Stimulated activated CD8-positive, alpha-beta memory T cell treated with anti-CD3 and anti-CD28 coated beads, Interleukin-4, amount 100 ng/mL, for 4 hours (primary cell): ENCODE measurements at places on chromosomes 4 and X.

DNA sequence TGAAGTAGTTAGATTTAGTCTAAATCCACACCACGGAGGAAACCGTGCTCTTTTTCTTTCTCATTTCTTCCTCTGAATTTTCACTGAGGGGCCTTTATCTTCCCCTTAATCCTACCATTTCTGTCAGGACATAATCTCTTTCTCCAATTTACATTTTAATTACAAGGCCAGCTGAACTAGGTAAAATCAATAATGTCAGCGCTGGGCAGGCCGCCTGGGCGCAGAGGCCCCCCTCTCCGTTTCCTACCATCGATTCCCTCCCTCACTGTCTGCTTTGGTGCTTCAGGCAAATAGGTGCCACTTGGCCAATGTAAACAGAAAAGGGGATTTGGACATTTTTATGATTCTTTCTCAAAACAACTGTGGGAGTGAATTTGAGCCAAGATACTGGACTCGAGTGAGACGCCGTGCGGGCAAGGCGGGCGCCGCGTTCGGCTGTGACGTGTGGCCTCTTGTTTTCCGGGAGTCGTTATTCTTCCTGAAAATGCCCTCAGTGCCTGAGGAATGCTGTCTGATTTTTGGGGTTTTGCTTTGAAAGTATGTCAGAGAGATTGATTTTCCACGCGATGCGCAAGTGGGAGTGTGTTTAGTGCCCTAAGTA is 22.6 kb downstream of the UVSSA start:
- no peak for DNase-seq

DNA sequence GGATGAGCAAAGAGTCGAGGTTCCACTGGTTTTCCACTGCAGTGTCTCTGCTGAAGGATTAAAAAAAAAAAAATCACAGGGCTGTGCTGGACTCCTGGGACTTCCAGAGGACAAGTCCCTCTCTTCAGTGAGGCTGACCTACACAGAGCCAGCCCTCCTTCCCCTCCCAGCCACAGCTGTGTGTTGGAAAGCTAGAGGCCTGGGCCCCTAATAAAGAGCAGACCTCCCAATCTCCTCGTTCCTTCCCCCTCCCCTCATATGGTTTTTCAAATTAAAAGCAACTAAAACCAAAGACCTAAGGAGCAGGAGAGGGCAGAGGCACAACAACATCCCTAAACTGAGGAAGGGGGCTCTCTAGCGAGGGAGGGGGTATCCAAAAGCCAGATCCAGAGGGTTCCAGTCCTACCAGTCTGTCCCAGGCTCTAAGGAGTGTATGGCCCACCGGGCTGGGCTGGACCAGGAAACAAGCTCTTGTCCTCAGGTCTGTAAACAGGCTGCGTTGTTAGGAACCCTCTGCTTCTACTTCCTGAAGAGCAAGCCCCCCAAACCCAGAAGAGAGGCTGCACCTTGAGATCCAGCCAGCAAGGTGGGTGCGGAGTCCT is 4.0 kb upstream of the PDGFRA start:
- no peak for DNase-seq

DNA sequence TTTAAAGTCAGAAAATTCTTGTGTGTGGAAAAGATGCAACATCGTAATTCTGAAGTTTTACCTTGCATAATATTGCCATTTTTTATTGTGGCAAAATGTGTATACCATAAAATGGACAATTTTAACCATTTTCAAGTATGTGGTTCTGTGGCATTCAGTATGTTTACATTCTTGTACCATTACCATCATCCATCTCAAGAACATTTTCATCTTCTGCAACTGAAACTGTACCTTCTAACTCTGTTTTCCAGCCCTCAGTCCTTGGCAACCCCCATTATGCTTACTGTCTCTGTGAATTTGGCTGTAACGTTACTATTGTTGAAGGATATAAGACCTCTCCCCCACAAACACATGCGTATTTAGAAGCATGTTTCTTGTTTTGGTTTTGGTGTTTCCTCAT is 123.2 kb downstream of the BMPR1B start:
- no peak for DNase-seq

DNA sequence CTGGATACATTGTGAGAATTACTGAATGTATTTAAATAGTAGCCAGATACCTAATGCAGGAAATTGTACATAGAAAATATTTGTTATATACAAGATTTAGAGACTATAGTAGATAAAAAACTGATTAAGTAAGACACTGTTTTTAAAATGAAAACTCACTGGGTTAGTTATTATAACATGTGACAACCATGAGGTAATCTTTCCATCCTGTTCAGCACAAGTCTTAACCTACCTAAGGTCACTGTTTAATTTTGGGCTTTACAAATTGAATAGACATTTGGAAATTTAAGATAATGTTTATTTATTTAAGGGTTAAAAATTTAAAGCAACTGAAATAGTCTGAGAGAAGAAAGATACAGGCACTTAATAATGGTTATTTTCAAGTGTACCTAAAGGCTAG is 102.1 kb downstream of the STIM2 start:
- no peak for DNase-seq

- DNase-seq = no peak
Observed at GRCh38 chrX:51760657-51761056, 17.4 kb downstream of the GSPT2 start.

DNA sequence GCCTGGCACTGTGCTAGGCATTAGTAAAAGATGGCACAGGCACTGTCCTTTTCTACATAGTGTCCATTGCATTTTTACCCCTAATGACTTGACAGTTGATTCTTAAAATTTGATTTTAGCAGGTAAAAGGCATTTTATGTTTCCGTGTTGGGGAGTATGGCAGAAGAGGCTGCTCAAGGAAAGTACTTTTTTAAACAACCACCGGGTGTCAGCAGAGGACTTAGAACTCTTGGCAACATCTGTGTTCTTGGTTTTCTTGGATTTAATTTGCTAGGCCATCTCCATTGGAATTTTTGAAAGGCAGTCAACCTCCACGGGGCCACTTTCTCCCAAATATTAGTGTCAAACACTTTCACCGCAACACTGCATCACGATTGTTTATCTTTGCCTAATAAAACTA is 102.9 kb downstream of the TSPAN7 start:
- no peak for DNase-seq

- no peak for DNase-seq
Observed at GRCh38 chr4:14862891-14863290, 139.4 kb upstream of the CPEB2 start.

GRCh38 chrX:40171513-40172400 is 74.0 kb upstream of the BCOR start:
- no peak for DNase-seq

GRCh38 chr4:89759426-89759825 is 77.5 kb downstream of the SNCA start:
- no peak for DNase-seq

GRCh38 chr4:108570993-108571569 is 49.3 kb upstream of the RPL34 start:
- no peak for DNase-seq

DNA sequence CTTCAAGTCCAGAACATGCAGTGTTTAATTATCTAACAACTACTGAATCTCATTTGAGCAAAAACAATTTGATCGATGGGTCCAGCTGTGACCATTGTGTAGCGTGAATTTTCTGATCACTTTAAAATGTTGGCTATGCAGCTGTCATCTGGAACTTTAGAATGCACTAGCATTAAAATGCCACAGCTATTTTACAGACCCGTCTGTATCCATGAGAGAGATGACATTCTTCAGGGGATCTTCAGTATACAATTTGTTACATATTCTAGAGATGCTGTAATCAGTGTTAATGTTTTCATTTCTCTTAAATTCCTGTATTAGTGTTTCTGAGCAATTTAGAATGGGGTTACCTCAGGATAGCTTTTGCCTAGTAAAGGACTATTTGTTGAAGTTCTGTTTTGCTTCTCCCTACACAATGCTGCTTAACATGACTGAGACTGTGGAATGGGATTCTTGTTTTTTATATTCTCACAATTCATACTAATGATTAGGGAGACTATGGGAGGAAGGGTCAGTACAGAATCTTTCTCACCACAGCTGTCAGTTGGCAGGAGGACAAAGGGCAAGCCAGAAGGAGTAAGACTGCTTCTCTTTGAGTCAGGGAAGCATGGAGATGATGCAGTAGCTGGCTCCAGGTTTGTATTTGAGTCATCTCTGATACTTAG is 13.2 kb upstream of the CTSO start:
- no peak for DNase-seq

DNA sequence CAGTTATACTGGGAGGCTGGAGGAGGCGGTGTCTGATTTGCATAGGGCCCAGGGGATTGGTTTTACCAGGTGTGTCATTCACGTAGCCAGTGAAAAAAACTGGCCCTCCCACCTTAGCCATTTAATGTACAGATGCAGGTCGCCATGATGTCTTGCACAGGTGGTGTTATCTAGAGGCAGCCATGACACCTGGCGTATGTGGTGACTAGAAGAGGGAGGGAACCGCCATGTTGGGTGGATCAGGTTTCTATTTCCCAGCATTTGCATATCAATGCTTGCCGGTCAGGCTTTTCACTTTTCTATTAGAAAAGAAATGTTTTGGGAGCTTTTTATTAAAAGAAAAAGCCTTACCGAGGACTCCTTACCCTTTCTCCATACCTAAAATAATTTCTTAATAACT is 523.4 kb downstream of the ADGRL3 start:
- DNase-seq = no peak
